Hepatocyte (in vitro differentiated cells): ENCODE measurements at places on chromosomes 6 and 20. TPM values are rescaled to one million over a fixed set of nuclear protein-coding genes. Genes with fewer than 3 reads are reported as not detected.

DNA sequence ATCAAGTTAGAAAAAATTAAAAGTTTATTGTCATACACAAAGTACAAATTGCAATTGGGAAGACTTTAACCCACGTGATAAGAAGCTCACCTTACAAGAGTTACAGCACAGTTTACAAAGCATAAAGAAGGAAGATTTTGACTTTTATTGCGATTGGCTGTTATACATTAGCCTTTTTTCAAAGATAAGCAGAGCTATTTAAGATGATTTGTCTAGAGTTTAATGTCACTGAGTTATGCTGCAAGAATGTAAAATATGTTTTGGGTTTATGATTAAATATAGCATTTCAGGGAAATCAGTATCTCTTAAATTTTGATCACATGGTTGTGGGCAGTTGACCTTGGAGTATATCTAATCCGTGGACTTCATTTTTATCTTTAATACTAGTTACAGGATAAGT is 664.2 kb upstream of the PTCHD4 start:
- H3K27ac ChIP-seq = peak overlapping the region; percentile 15
- no peaks in the 10 kb centered on the region for H3K27me3 ChIP-seq
- no peaks in the 10 kb centered on the region for H3K4me1 ChIP-seq
- DNase-seq = no peak
- H3K36me3 ChIP-seq = no peaks in the 10 kb centered on the region

- H3K4me1 ChIP-seq = no peaks in the 10 kb centered on the region
- H3K4me3 ChIP-seq = no peak overlapping the region
- no peaks in the 10 kb centered on the region for H3K27me3 ChIP-seq
- H3K36me3 ChIP-seq = no peaks in the 10 kb centered on the region
- H3K27ac ChIP-seq = no peak overlapping the region
These were observed 113.6 kb upstream of the PLEKHG1 start for GRCh38 chr6:150486048-150486447.

GRCh38 chr6:106799031-106799894 is 169.9 kb downstream of the QRSL1 start:
- no peaks in the 10 kb centered on the region for H3K27me3 ChIP-seq
- peak; percentile 35 for DNase-seq

GRCh38 chr20:18436847-18437246 is 30.0 kb downstream of the DZANK1 start:
- H3K27ac ChIP-seq = no peak overlapping the region
- no peak overlapping the region for H3K4me3 ChIP-seq
- H3K4me1 ChIP-seq = no peaks in the 10 kb centered on the region
- no peak for DNase-seq
- no peaks in the 10 kb centered on the region for H3K27me3 ChIP-seq
- no peaks in the 10 kb centered on the region for H3K36me3 ChIP-seq

DNA sequence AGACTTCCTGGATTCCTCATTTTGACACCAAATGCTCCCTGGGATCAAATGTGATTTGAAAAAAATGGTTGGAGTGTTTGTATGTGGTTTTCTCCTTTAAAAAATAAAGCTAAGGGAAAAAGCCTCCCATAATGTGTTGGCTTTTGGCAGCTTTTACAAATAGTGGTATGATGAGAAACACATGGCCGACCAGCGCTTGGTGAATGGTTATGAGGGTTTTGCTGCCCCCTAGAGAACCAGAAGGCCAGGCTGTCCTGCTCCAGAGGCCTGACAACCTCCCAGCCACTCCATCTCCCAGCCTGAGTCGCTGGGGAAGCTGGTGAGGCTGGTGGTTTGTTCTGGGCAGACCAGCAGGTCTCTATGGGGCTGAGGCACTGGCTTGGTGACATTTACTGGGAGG is 69.3 kb downstream of the CLIC5 start:
- H3K4me1 ChIP-seq = peaks cover 16% of the 10 kb centered on the region
- H3K36me3 ChIP-seq = no peaks in the 10 kb centered on the region
- peak; percentile 74 for DNase-seq
- H3K27ac ChIP-seq = peak overlapping the region; percentile 6
- no peak overlapping the region for H3K4me3 ChIP-seq
- H3K27me3 ChIP-seq = no peaks in the 10 kb centered on the region

DNA sequence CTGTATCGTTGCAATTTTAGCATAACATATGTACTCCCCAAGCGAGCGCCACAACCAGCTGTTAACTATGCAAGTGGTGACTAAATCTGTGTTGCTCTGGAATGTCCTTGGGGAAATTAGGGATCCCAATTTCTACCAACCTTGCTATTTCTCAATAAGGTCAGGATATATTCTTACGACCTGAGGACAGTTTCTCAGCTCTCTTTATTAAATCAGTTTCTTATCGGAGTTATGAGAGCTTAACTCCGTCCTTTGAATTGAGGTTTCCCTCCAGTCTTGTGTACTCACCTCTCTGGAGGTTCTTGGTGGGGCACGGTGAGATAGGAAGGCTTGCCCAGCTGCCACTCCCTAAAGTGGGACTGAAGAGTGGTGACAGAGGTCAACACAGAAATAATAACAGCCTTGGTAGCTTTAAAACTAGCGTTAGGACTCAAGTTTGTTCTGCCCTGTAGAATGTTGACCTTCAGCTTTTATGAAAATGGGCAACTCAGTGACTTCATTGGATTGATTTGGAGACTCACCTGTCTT is 694 bp downstream of the MRPS18B start:
- peaks cover 18% of the 10 kb centered on the region for H3K4me1 ChIP-seq
- peaks cover 6% of the 10 kb centered on the region for H3K36me3 ChIP-seq
- H3K4me3 ChIP-seq = peak overlapping the region; percentile 40
- DNase-seq = no peak
- H3K27me3 ChIP-seq = no peaks in the 10 kb centered on the region
- H3K27ac ChIP-seq = peak overlapping the region; percentile 91

GRCh38 chr6:32744776-32745175 is 3.6 kb downstream of the HLA-DQA2 start:
- no peaks in the 10 kb centered on the region for H3K4me1 ChIP-seq
- H3K36me3 ChIP-seq = no peaks in the 10 kb centered on the region
- no peak overlapping the region for H3K4me3 ChIP-seq
- H3K27ac ChIP-seq = no peak overlapping the region

- H3K4me1 ChIP-seq = no peaks in the 10 kb centered on the region
- H3K4me3 ChIP-seq = no peak overlapping the region
- no peak for DNase-seq
- H3K36me3 ChIP-seq = no peaks in the 10 kb centered on the region
These were observed 49.1 kb downstream of the MAP7 start for GRCh38 chr6:136501096-136501495.

DNA sequence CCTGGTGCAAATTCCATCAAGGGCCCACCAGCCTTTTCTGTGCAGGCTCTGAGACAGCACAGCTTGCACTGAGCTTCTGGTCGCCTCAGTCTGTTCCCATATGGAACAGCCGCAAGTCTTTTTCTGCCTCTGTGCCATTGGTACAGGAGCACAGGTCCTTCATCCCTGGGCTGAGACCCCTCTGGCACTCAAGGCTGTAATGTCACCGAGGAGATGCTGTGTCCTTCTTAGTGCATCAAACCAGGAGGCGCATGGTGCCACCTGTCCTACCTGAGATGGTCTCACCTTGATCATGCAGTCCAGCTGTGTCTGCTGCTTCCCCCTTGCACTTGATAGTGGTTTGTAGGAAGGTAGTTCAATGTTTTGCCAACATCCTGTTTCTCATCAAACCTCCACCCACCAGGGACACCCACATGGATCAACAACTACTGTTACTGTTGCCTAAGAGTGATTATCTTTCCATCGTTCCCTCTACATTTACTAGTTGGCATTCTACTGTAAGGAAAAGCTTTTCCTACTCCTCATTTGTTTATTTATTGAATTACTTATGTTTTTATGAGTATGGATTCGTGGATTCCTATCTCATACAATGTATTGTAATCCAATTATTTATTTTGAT is 29.0 kb downstream of the FAM50B start:
- DNase-seq = no peak
- H3K27ac ChIP-seq = peak overlapping the region; percentile 5
- H3K27me3 ChIP-seq = no peaks in the 10 kb centered on the region
- peaks cover 2% of the 10 kb centered on the region for H3K4me1 ChIP-seq

DNA sequence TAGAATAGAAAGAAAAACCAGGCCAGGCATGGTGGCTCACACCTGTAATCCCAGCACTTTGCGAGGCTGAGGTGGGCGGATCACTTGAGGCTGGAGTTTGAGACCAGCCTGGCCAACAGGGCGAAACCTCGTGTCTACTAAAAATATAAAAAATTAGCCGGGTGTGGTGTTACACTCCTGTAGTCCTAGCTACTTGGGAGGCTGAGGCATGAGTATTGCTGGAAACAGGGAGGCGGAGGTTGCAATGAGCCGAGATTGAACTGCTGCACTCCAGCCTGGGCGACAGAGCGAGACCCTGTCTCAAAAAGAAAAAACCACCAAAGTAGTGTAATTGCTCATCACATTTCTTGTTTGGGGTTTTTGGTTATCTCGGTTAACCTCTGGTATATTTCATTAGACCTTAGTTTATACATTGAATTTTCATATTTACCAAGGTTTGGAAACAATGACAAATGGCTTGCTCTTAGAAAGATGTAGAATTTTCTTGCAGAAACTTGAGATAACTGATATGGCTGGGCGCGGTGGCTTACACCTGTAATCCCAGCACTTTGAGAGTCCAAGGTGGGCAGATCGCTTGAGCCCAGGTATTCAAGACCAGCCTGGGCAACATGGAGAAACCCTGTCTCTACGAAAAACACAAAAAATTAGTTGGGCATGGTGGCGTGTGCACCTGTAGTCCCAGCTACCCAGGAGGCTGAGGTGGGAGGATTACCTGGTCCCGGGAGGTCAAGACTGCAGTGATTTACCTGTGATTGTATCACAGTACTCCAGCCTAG is 14.2 kb downstream of the ITCH start:
- H3K36me3 ChIP-seq = no peaks in the 10 kb centered on the region
- peak overlapping the region; percentile 26 for H3K27ac ChIP-seq
- no peak for DNase-seq
- H3K4me3 ChIP-seq = no peak overlapping the region
- no peaks in the 10 kb centered on the region for H3K27me3 ChIP-seq

GRCh38 chr20:23118144-23118543 is 32.0 kb upstream of the CD93 start:
- no peak overlapping the region for H3K4me3 ChIP-seq
- DNase-seq = no peak
- no peaks in the 10 kb centered on the region for H3K36me3 ChIP-seq
- no peaks in the 10 kb centered on the region for H3K27me3 ChIP-seq
- no peak overlapping the region for H3K27ac ChIP-seq

The SH3BGRL2 gene
- total RNA-seq = 63.6 and 71.4 TPM in 2 replicates

The CFAP61 gene
- total RNA-seq = 1.0 TPM in 1 of 2 replicates, not detected in the other

The SMLR1 gene
- 23.7 and 28.9 TPM in 2 replicates for total RNA-seq

The GPR6 gene
- not detected in 2 replicates for total RNA-seq

The DDR1 gene
- total RNA-seq = 67.4 and 94.4 TPM in 2 replicates

The MAD2L1BP gene
- total RNA-seq = 36.3 and 47.6 TPM in 2 replicates
